ENCODE measurements at places on chromosomes 3 and 15.

DNA sequence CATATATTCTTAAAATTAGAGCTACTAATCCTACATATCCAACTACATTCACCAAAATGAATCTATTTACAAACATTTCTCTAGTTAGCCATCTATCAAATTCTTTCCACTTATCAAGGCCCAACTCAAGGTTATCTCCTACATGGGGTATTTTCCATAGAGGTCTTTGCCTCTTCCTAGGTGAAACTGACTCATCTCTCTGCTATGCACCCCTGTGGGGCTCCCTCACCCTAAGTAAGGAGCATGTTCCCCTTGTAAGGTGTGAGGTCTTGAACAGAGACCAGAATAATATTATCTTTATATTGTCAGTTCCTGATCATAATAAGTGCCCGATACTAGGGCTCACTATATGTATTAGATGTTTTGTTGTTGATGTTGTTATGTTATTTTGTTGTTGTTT lies 74.6 kb upstream of the TSC22D2 start:
- DNase-seq, result no peak

DNA sequence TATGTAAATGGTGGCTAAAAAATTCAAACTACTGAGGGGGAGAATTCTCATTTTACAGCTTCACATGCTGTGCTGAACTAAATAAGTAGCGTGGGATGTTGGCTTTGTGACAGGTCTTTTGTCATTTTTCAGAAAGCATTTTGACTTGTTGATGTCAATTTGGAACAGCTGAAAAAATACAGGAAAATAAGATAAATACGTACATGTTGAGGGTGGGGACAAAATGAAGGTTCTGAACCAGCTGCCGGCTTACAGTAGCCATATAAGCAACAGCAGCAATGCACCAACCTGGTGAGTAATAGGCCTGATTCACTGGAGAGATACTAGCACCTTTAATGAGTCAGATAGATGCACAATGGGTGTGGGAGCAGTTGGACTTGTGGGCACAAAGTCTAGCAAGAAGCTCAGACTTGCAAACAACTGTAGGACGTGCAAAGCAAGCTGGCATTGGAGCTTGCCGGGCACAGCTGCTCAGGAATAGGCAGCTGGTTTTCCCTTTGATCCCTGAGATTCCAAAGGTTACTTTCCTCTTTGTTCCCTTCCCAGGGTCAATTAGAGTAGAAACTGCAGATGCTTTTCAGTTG lies 12.9 kb downstream of the B3GNT5 start:
- DNase-seq, result no peak

DNA sequence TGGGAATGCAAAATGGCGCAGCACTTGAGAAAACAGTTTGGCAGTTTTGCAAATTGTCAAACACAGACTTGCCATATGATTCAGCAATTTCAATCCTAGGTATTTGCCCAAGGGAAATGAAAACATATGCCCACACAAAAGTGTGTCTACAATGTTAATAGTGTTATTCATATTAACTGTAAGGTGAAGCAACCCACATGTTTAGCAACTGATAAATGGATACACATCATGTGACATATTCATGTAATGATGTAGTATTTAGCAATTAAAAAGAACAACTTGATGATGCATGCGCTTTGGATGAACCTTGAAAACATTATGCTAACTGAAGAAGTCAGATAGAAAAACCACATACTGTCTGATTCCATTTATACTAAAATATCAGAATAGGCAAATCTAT lies 539.0 kb upstream of the PPP2R3A start:
- no peak for DNase-seq

GRCh38 chr15:65421360-65422215 lies 1.2 kb downstream of the IGDCC4 start:
- no peak for DNase-seq

DNA sequence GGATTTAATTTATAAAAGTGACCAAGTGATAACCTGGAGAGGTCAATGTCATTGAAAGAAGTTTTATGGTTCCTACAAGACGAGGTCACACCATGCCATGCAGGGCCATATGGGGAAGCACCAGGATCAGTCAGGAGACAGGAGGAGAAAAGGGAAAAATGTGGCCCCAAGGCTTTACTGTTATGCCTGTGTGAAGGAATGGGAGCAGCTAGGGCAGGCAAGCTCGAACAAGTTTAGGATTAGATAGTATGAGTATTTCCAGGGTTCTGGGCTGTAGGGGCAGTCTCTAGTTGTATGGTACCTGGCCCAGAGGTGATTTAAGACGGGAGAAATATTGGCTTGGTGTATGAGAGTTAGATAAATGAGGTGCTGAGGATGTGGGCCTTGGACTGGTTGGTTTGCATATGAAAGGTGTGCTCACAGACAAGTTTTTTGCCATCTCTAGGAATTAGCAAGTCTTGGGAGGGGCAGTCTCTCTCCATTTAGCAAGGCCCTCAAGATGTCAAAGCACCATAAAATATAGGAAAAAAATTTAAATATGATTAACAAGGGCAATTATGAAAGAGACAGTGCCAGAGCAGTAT lies 36.3 kb upstream of the DCLK3 start:
- DNase-seq, result no peak

- DNase-seq, result no peak
Measured at GRCh38 chr3:137103739-137104138, 146.0 kb downstream of the IL20RB start.

GRCh38 chr3:56706629-56707028 lies 23.6 kb upstream of the TASOR start:
- DNase-seq, result no peak

DNA sequence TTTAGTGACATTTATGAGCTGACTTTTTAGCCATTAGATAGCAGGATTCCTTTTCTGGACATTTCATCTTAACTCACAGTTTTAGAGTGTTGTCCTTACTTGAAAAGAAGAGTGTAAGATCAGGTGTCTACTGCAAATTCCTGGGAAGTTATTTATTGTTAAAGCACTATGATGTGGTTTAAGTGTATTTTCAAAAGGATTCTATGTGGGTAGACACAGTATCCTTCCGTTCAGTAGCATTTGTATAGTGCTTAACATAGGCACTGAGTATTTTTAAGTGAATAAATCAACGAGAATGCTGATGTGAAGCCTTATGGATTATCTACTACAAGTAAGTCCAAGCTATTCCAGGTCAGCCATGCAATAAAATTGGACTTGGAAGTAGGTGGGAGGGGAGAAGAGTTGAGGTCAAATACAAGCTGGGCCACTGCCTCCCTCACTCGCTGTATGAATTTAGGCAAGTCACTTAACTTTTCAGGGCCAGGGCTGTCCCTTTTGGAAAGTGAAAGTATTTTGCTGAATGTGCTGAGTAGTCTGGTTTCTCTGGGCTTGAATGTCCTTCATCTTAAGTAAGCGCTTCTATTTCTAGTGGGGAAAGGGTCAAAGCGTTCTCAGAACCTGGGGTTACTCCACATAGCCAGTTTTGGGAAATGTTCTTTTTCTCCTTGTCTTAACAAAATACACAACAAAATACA lies 48.6 kb downstream of the GAP43 start:
- no peak for DNase-seq

- DNase-seq, result no peak
Measured at GRCh38 chr3:39419742-39420315, 13.3 kb downstream of the RPSA start.

- DNase-seq, result no peak
Measured at GRCh38 chr3:135982404-135982761, 16.9 kb downstream of the PPP2R3A start.

GRCh38 chr3:175297216-175297615 lies 438.1 kb downstream of the NAALADL2 start:
- DNase-seq, result no peak

GRCh38 chr3:107939691-107940442 lies 151.0 kb downstream of the CD47 start:
- DNase-seq, result no peak

Measured in NCI-H2107 (cell line).